ENCODE measurements at places on chromosomes 11 and 22.

GRCh38 chr22:30636226-30637077, 871 bp downstream of the SLC35E4 start:
- no peak for DNase-seq

GRCh38 chr11:95562196-95562921, 227.2 kb downstream of the FAM76B start:
- DNase-seq: no peak

GRCh38 chr11:9250139-9250582, 15.0 kb downstream of the DENND5A start:
- no peak for DNase-seq

GRCh38 chr11:3959903-3960265, 104.4 kb downstream of the STIM1 start:
- DNase-seq: no peak

DNA sequence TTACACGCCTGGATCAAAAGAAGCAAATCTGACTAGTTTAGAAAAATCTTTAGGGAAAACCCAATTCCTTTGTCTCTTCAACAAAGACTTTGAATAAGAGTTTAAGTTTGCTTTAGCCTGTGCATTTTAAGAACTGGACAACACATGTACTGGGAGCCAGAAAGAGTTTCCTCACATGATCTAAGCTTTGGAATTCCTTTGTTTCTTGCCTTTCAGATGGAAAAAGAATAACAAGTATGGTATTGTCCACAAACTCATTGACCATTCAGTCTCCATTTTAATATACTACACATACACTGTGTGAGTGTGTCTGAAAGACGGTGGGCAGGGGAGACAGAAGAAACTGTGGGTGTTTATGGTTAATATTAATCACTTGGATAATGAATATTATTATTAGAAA, 205.6 kb downstream of the MAML2 start:
- DNase-seq: no peak

Data from activated CD4-positive, CD25-positive, alpha-beta regulatory T cell (primary cell).